ENCODE measurements at places on chromosomes 4 and X. TPM values are rescaled to one million over a fixed set of nuclear protein-coding genes. Genes with fewer than 3 reads are reported as not detected.

SGMS2 gene
- total RNA-seq = 64.3 TPM

FHIP1A gene
- total RNA-seq = 10.0 TPM

TRIM75 gene
- not detected for total RNA-seq

ARSJ gene
- 13.8 TPM for total RNA-seq

HTRA3 gene
- 4.7 TPM for total RNA-seq

GJB1 gene
- total RNA-seq = not detected

GABRE gene
- total RNA-seq = 0.21 TPM

NXF2B gene
- total RNA-seq = not detected

NPY5R gene
- total RNA-seq = not detected

NLRP2B gene
- not detected for total RNA-seq

TMPRSS11B gene
- not detected for total RNA-seq

IL13RA1 gene
- total RNA-seq = 32.0 TPM

EVC gene
- total RNA-seq = 41.4 TPM

PLS3 gene
- 79.6 TPM for total RNA-seq

GUF1 gene
- 27.7 TPM for total RNA-seq

SMR3B gene
- not detected for total RNA-seq

SHROOM3 gene
- 45.1 TPM for total RNA-seq

GSTCD gene
- total RNA-seq = 18.5 TPM

BEX5 gene
- total RNA-seq = 7.2 TPM

MAOA gene
- total RNA-seq = 1.0 TPM

Data from kidney epithelial cell (primary cell).